Nucleus accumbens (tissue), 56 donors: ENCODE measurements at places on chromosomes 5 and 9.

DNA sequence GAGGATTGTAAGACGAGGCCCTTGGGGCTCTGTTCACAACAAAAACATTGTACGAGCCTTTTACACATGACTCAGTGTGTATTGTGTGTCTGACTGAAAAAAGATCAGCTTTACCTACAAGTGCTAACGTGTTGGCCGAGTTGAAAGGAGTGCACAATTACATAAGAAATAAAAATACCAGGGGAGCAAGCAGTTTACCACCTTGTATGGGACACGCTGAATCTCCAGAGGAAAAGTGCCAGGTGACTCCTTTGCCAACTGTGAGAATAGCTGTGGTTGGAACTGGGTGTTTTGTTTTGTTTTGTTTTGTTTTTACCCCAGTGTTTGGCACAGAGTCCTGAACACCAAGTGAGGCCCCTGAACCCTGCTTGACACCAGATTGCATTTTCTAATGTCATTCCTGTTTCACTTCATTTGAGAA is 32.8 kb upstream of the ZSWIM6 start:
- DNase-seq: no peak

GRCh38 chr5:91222482-91222881 is 160.6 kb downstream of the ARRDC3 start:
- DNase-seq: no peak

DNA sequence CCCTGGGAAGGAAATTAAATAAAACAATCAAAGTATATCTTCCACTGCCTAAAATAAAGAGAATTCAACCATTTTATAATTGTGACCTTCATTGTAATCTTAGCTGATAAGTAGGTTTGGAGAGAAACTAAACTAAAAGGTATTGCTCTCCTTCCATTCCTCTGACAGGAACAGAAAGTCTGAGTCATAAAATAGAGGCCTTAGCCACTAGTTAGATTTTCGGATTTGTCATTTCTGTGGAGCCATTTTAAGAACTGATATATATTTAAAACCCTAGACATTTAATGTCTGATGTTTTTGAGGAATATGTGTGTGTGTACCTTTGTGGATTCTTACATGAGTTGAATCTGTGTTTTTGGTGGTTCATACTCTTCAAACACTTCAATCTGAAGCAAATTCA is 11.8 kb upstream of the TMC1 start:
- DNase-seq: no peak

GRCh38 chr5:14407746-14408175 is 173.8 kb upstream of the OTULINL start:
- no peak for DNase-seq

DNA sequence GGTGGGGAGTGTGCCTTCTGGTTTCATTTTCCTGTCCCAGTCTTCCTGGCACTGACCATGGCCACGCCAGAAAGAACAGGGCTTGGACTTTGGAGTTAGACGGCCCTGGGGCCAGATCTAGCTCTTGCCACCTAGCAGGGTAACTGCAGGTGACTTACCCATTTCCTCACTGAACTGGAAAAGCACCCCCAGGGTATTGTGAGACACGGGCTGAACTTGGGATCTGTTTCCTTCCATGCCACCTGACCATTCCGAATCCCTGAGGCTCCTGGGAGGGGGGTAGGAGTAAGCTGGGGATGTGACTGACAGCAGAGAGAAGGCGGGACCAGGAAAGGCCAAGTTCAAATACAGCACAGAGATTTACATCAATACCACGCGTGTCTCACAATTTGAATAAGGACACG is 9.4 kb downstream of the HNRNPAB start:
- no peak for DNase-seq

DNA sequence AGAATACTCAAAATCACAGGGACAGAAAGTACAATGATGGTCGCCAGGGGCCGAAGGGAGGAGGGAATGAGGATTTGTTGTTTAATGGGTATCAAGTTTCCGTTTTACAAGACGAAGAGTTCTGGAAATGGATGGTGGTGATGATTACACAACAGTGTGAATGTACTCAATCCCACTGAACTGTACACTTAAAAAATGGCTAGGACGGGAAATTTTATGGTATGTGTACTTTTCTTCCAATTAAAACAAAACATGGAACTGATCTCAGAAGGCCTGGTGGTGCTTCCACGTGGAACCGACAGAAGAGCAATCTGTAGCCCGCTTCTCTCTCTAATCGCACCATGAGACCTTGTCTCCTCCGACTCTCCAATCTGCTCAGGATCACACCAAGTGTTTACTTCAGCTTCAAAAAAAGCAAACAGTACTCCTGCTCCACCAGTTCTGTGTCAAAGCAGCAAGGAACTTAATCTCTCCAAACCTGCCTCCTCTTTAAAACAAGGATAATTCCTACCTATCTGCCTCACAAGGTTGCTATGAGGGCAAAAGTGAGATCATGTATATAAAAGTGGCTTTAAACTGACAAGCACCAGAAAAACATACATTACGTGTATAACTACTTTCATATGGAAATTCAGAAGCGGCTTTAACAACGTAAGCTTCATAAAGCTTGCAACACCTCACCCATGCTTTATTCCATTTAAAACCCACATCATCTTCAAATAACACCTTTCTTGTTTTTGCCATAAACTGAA is 2.1 kb downstream of the ECPAS start:
- DNase-seq: no peak

GRCh38 chr5:108681079-108681921 is 66.4 kb upstream of the FER start:
- no peak for DNase-seq

- no peak for DNase-seq
These were observed 334.3 kb upstream of the TRPC7 start for GRCh38 chr5:136699651-136700050.

- DNase-seq: no peak
These were observed 36.3 kb upstream of the HAND1 start for GRCh38 chr5:154514331-154514730.

DNA sequence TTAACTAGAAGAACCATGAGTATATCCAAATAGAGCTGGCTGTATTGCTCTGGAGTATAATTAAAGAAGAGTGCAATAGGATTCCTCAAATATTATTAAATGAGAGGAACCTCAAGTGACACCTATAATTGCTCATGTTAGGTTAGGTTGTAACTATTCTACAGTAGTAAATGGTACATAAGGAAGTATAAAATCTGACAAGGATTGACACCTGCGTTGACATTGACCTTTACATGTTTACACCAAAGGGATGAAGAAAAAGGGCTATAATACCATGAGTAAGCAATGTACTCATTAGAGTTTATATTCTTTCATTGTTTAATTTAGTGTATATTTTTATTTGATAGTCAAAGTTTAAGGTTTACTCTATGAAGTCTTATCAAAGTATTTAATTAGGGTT is 48.9 kb downstream of the SLC12A2 start:
- DNase-seq: no peak

DNA sequence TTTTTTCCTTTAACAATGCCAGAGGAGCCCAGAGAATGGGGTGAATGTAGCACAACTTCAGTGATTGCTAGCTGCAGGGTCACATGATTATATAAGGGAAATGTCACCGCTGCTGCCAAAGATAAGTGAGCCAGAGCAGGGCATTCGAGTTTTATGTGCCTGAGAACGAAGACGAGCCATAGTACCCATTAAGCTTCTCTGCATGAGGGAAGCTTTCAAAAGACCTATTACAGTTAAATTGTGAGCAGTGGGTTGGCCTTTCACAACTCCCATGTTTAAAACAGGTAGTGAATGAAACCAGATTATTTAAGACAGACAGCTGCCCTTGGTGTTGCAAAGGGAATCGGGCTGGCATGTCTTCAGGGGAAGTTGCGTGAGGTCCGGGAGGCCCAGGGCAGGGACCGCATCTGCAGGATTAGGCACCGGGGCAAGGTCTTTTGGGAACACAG is 82.4 kb upstream of the TNFAIP8 start:
- no peak for DNase-seq

GRCh38 chr5:19855453-19855852 is 132.5 kb downstream of the CDH18 start:
- DNase-seq: no peak

GRCh38 chr9:89277454-89277853 is 33.5 kb upstream of the CKS2 start:
- no peak for DNase-seq

DNA sequence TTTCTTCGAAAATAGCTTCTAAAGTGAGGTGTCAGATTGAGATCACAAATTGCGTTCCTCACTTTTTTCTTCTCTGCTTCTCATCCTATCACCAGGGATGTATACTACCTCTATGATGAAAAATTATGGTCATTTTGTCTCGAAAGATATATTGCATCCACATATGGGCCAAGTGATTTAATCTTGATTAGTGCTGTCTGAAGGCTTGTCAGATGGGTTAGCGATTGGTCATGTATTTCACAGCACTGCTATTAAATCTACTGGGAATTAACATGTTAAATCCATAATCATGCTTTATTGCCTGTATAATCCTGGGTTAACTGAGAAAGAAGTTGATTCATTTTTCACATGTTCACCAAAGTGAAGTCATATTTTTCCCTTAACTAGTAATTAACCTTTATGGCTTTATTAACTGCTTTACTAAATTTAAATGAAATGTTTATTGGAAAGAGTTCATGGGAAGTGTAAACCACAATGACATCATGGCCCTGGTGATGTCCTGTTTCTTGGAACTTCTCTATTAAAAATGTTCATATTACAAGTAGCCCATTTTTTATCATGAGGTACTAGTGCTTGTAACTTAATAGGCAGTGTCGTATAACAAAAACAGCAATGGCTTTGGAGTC is 193.3 kb downstream of the SMC2 start:
- DNase-seq: no peak

GRCh38 chr9:28668158-28668557 is 1094.9 kb upstream of the C9orf72 start:
- no peak for DNase-seq

DNA sequence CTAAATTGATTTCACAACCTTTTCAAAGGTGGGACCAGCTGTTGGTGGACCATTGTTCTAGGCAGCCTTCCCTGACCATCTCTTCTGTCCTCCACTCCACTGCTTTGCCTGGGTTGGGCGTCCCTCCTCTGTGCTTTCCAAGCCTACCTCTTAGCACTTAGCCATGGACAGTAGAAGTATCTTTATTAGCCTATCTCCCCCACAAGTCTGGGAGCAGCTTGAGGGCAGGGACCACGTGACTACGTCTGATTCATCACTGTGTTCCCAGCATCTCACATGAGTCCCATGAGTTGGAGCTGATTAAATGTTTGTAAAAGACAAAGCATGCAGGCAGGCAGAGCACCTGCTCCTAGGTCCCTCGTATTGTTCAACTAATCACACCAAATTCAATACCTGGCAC is 20.9 kb downstream of the MORN5 start:
- no peak for DNase-seq

GRCh38 chr9:124894741-124895170 is 32.8 kb downstream of the ARPC5L start:
- no peak for DNase-seq

GRCh38 chr5:172878933-172879752 is 45.1 kb downstream of the ERGIC1 start:
- no peak for DNase-seq

DNA sequence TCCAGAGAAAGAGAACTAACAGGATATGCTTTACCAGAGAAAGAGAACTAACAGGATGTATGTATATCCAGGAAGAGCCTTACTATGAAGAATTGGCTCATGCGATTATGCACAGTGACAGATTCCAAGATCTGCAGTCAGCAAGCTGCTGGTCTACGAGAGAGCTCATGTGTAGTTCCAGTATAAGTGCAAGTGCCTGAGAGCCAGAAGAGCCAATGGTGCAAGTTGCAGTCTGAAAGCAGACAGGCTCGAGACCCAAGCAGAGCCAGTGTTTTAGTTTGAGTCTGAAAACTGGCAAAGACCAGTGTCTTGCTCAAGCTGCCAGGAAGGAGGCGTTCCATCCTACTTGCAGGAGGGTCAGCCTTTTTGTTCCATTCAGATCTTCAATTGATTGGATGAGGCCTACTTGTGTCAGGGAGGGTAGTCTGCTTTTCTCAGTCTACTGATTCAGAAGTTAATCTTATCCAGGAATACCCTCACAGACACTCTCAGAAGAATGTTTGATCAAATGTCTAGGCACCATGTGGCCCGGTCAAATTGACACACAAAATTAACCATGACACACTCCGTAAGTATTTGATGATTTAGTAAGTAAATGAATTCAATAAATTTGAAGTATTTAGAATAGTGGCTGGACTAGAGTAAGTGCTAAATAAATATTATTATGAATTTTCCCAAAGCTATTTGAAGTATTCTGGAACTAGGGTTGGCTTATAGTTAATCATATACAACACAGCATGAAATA is 372.1 kb upstream of the SGCD start:
- no peak for DNase-seq

GRCh38 chr9:72622186-72622585 is 100.8 kb downstream of the TMC1 start:
- no peak for DNase-seq

DNA sequence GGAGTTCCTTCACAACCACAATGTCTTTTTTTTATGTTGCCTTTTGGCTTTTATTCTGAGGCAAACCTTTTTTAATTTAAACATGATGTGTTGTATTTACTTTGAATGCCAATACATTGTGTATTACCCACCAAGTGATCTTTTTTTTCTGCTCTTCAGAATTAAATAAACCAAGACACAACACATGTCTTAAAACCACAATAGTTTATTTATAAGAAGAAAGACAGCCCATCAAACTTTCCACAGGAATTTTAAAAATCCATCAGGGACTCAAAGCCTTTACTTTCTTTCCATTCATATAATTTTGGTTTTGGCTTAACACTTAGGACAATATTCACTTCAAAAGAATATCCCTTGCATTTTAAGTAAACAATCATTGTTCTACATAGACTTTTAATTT is 321.8 kb upstream of the MEF2C start:
- DNase-seq: no peak

GRCh38 chr9:27157097-27157496 is 48.1 kb downstream of the TEK start:
- DNase-seq: no peak

GRCh38 chr5:14977058-14977685 is 105.6 kb upstream of the ANKH start:
- DNase-seq: no peak

- DNase-seq: no peak
These were observed 385.1 kb upstream of the DAP start for GRCh38 chr5:11146171-11146570.
